ENCODE measurements at places on chromosomes 1 and 21.

DNA sequence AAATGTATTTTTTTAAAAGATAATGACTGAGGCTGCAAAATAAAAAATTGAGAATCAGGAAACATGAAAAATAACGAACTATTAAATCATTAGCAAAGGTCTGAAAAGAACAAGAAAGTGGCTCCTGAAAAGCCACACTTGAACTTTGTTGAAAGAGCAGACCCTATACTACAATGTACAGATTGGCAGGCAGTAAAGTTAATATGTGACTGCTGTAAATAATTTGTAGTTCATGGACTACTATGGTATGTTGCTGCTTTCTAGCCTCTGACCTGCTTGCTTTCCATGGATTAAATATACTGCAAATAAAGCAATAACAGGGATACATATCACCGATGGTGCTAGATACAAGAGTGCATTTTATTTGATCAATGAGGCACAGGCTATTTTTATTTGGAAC, 18.6 kb downstream of the NR5A2 start:
- DNase-seq = no peak

DNA sequence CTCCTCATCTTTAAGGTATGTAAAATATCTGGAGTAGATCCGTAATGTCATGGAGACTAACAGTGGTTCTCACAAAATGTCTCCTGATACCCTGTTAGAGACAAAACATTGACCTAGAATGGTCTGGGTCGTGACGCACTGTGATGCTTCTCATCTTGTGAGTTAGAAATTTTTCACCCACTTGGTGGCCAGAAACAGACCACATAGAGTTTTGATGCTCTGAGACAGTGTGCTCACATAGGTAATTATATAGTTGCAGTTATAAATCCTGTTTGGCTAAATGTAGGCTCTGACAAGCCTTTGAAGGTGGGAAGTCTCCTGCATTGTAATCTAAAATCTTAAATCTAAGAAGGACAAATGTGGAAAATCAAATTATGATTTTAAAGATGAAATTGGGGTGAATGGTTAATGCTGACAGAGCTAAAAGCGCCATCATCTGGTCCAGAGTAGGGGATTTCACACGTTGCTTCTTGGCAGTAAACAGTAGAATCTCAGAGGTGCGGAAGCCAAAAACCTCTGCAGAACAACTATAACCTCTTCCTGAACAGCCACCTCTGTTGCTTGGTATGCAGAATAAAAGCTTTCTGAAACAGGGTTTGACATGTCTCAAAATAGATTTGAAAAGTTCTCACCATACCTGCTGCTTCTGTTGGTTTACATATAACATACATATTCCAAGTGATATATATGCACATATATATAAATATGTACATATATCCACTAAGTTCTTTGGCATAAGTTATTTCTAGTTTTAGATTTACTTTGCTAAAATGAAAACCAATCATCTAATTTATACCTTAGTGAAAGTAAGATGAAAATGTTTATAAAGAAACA, 17.1 kb downstream of the RPAP2 start:
- DNase-seq = no peak

GRCh38 chr1:15758343-15758931, at the start of gene FBLIM1:
FBLIM1 (plus strand) TSS chr1:15758795; CDS start chr1:15764984, 6,189 bp downstream.
- DNase-seq = no peak

- DNase-seq = no peak
These were observed 474.3 kb upstream of the TMPRSS15 start for GRCh38 chr21:18877917-18878316.

GRCh38 chr1:154951901-154952657, 3.8 kb downstream of the PBXIP1 start:
- DNase-seq = no peak

- DNase-seq = no peak
These were observed 89.5 kb upstream of the CD53 start for GRCh38 chr1:110783292-110783918.

- no peak for DNase-seq
These were observed 23.1 kb upstream of the UMODL1 start for GRCh38 chr21:42047821-42048613.

DNA sequence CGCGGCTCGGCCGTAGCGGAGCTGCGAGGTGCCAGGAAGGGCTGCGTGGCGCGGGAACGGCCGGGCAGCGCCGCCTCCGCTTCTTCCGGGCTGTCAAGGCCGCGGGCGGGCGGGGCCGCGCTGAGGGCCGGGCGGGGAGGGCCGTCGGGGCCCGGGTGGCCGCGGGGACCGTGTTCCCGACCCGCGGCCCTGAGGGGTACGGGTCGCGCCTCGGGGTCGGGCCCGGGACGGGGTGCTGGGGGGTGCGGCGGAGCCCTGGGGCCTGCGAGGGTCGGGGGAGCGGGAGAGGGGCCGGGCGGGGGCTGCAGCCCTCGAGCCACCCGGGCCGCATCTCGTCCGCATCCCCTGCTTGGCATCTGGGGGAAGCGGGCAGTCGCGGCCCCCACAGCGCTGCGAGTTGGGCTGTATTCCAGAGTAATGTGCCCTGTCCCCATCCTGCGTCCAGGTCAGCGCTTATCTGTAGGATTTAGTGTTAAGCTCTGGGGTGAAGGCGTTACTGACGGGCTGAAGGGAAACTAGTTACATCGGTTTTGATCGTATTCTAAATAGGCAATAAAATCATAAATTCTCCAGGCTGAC, 379 bp downstream of the RER1 start:
- no peak for DNase-seq

GRCh38 chr21:36029309-36029708, 31.0 kb downstream of the SETD4 start:
- DNase-seq = no peak

- DNase-seq = no peak
These were observed 2.1 kb upstream of the TNFRSF14 start for GRCh38 chr1:2553871-2554620.

DNA sequence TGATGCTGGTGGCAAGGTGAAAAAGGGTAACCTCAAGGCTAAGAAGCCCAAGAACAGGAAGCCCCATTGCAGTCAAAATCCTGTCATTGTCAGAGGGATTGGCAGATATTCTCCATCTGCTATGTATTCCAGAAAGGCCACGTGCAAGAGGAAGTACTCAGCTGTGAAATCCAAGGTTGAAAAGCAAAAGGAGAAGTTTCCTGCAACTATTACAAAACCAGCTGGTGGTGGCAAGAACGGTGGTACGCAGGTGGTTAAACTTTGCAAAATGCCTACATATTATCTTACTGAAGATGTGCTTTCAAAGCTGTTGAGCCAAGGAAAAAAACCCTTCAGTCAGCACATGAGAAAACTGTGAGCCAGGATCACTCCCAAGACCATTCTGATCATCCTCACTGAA, 13.7 kb upstream of the VPS45 start:
- no peak for DNase-seq

DNA sequence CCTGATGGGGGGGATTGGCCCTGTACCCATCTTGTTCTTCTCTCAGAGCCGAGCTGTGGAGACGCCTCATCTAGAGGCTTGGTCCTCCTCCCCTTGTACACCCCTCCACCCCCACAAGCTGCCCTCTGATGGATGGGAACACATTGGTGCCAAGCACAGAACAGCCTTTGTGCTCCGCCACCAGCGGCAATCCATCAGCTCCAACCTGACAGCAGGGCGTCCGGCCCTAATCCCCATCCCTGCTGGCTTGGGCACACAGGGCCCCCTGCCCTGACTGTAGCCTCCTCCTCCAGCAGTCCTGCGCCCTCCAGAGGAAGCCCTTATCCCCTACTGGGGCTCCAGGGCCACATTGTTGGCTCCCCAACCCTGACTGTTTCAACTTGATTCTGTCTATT, 3.8 kb upstream of the MYOG start:
- peak; percentile 23 for DNase-seq

GRCh38 chr21:37040212-37040611, 32.7 kb downstream of the PIGP start:
- no peak for DNase-seq

DNA sequence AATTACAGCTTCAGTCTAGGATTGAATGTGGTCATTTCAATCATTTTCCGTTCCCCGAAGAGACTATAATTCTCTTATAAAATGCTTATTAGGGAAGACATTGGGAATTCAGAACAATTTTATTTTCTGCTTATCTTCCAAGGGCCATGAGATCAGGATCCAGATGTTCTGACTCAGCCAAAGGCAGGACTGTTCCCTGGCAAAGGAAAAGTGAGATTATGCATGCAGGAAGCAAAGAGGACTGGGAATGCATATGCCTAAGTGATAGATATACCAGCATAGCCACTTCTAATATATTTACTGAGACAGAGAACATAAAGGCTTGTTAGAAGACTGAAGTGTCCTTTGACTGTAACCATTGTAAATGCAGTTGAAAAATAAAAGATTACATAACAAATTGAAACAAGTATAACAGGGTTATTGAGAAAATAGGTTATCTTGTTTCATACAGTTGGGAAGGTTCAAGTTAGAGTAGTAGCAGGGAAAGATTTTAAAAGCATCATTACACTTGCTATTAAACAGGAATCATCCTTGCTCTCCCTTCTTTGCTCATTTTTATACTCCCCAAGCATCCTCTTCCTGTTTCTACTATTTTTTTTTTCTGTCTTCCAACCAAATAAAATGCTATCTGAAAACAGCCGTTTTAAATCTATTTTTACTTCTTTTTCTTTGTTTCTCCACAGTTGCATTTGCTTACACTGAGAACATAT, 439.6 kb upstream of the ADAMTS5 start:
- no peak for DNase-seq

GRCh38 chr1:48730164-48730910, 46.4 kb downstream of the BEND5 start:
- no peak for DNase-seq

DNA sequence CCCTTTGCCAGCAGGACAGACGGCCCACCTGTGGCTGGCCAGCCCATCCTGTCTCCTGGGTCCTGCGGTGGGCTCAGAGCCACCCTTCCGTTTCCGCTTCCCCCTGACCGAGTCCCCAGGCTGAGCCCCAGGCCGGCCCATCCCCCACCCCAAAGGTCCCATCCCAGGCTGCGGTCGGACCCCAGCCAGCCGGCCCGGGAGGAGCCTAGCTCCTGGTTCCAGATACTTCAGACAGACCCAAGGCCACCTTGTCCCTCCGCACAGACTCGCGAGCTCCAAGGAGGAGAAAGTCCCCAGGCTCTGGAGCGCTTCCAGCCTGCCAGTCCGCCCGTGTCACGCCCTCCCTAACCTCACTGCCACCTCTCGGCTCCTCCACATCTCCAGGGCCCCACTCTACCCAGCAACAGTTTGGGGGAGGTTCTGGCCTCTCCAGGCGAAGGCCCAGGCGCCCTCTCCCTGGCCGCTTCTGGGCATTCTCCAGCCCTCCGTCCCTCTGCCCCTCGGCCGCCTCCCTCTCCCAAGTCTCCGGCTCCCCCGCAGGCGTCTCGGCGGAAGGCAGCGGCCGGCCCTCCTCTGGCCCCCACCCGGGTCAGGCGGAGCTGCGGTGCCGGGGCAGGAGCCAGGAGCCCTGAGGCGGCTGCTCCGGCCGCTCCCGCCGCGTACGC, 835 bp downstream of the LRRN2 start:
- no peak for DNase-seq

GRCh38 chr1:84877592-84877991, 15.4 kb downstream of the LPAR3 start:
- no peak for DNase-seq

- no peak for DNase-seq
These were observed 109.1 kb downstream of the HHAT start for GRCh38 chr1:210437781-210438180.

DNA sequence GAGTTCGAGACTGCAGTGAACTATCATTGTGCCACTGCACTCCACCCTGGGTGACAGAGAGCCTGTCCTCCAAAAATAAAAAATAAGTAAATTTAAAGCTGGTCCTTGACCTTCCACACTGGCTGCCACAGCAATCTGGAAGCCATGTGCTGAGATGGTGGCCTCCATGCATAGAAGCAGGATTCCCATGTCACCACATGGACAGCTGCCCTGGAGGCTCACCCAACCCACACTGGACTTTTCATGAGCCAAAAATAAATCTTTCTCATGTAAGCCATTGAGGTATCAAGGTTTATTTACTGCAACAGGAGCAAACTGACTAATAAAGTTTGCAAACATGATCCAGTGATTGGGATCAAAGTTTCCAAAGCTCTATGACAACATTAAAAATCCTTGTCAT, 88.5 kb downstream of the SETD4 start:
- DNase-seq = no peak

- DNase-seq = no peak
These were observed 3.9 kb upstream of the ZSCAN20 start for GRCh38 chr1:33468531-33468930.

- DNase-seq = no peak
These were observed 97.0 kb downstream of the DISP1 start for GRCh38 chr1:222911866-222912265.

All from posterior cingulate gyrus (tissue), 11 donors.